Activated CD4-positive, alpha-beta T cell treated with anti-CD3 and anti-CD28 coated beads, Interleukin-2, Interleukin-6, amounts not matched to agents 100 ng/mL and 50 ng/mL, durations not matched to agents 16 hours and 8 hours (primary cell): ENCODE measurements at places on chromosomes 4 and X.

GRCh38 chr4:156560701-156561100 is 410.9 kb downstream of the PDGFC start:
- DNase-seq = no peak

- no peak for DNase-seq
These were observed 259.3 kb upstream of the IGFBP7 start for GRCh38 chr4:57369446-57369845.

GRCh38 chr4:122224348-122224747 is 72.2 kb downstream of the BLTP1 start:
- no peak for DNase-seq

DNA sequence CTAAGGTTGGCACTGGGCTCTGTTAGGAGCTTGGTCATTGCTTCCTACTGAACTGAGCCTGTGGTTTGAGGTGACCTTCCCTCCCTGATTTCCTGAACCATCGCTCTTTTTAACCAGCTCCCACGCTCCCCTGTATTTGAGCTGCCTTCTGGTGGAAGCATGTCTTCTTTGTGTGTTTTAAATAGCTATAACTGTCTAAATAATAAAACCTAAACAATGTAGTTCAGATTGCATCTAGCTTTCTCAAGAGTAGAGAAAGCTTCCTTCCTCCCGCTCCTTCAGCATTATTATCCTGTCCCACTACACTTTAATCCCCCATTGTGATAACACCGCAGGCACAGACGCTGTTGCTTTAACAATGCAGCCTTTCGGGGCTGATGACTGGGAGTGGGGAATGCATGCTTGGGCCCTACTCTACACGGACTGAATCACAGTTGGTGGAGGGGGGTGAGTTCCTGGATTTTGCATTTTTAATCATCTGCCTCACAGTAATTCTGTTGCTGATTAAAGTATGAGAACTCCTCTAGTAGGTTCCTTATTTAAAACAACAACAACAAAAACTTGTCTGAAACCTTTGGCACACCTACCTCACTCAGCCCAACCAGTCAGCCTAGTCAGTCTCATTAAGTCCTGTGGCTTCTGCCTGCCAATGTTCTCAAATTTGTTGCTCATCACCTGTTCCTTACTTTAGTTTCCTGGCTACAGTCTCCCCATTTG is 6.6 kb downstream of the SMS start:
- no peak for DNase-seq

DNA sequence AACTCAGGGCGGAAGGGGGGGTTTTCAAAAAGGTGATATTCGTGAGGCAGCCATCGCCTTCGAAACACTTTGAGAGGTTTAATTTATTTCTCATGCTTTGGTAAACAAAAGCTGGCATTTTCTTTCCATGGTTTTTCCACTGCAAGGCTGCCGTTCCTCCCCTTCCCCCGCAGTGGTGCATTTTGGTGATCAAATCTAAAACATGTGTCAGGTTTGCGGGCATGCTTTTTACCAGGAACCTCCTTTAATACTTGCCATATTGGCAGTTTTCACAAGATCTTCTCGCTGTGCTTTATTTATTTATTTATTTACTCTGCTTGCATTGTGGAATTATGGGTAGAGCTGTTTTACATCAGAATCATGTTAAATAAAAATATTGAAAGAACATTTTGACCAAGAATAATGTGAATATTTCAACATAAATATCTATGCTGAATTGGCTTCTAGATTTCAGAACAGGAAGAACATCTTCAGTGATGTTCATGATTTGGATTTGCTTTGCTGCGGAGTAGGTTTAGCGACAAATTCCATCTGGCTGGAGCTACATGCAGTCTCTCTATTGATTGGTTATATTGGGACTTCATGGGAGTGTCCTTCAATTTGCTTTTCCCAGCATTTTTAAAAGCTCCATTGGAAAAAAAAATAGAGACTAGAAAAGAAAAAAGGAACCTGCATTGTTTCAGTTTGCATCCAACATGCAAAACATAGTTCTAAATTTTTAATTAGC is 54.4 kb downstream of the STOX2 start:
- no peak for DNase-seq
